ENCODE measurements at places on chromosomes 6 and 20. TPM values are rescaled to one million over a fixed set of nuclear protein-coding genes. Genes with fewer than 3 reads are reported as not detected.
A peak's percentile ranks its signal among the peaks of the same experiment; 100 is the strongest.

DNA sequence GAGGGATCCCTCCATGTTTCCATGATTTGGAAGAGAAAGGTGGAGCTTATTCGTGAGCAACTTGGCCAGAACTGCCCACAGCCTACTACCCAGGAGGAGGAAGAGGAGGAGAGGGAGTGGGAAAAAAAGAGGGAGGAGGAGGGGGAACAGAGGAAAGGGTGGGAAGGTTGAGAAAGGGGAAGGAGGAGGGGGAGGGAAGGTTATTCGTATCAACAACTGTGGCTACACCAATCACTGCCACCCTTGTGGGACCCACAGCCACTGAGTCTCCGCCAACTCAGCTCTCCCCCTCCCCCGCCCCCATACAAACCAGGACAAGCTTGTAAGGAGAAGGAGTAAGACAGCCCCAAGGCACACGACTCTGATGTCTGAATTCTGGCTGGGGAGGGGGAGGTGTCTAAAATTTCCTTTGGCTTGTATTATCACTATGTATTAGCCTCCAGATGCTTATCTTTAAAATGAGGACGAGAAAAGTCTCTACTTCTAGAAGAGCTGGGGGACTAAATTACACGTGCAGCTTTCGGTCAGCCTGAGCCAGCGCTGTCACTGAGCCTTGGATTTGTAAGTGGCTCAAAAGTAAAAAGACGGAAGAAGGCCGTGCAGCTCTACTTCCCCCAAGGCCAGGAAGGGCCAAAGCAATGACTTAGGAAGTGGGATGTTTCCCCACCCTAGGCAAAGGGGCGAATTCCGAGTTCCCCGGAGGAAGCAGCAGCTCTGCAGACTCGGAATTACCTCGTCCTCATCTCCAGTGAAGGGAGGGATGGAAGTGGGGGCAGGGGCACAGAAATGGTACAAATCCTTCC is 1.0 kb downstream of the FKBP1A start:
- peak overlapping the region; percentile 40 for H3K27ac ChIP-seq
- DNase-seq = no peak
- peak overlapping the region; percentile 97 for H3K4me3 ChIP-seq
- peaks cover 4% of the 10 kb centered on the region for H3K36me3 ChIP-seq
- H3K4me1 ChIP-seq = peaks cover 57% of the 10 kb centered on the region

- H3K27ac ChIP-seq = no peak overlapping the region
- no peaks in the 10 kb centered on the region for H3K36me3 ChIP-seq
- no peak for DNase-seq
- no peak overlapping the region for H3K4me3 ChIP-seq
- 0 out of 2 replicates have a peak, but pooled peaks cover 3% of the 10 kb centered on the region for H3K27me3 ChIP-seq
Measured at GRCh38 chr20:24816907-24817306, 132.2 kb upstream of the CST7 start.

DNA sequence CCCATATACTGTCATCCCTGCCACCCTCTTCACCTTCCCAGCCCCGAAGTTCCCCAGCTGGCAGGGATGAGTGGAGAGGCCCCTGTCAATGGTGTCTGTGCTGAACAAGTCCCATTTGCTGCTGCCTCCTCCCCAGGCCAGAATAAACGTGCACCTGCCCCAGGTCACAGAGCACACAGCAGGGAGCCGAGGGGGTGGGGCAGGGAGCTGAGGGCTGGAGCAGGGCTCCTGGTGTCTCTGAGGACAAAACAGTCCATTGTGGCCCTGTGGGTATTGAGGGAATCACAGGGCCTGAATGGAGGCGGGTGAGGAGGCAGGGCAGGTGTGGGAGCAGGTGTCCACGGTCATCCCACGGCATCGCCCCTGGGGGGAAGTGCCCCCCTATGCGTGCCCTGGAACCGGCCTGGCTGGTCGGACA is 55.8 kb downstream of the SNAI1 start:
- H3K27ac ChIP-seq = no peak overlapping the region
- no peaks in the 10 kb centered on the region for H3K27me3 ChIP-seq
- no peak overlapping the region for H3K4me3 ChIP-seq
- peak; percentile 66 for DNase-seq

- peaks cover 3% of the 10 kb centered on the region for H3K27me3 ChIP-seq
- 0 out of 2 replicates have a peak, but pooled peaks cover 6% of the 10 kb centered on the region for H3K4me1 ChIP-seq
- no peaks in the 10 kb centered on the region for H3K36me3 ChIP-seq
Measured at GRCh38 chr20:34215711-34216381, 25.4 kb upstream of the ASIP start.

DNA sequence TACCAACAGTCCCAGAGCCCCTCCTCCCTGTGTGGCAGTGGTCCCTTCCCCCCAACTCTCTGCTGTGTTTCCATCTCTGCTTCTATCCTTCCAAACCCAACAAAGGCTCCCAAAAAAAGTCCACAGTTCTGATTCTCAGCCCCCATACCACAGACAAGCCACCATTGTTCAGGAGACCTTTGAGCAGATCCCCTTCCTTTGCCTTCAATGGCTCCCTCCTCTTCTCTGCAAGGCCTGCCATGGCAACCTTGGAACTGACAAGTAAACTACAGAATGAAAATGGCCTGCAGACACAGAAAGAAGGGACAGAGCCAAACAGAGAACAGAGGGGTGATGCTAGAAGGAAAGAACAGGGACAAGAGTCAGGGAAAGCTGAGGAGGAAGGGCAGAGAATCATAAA is 23.2 kb downstream of the OR2H2 start:
- no peaks in the 10 kb centered on the region for H3K36me3 ChIP-seq
- DNase-seq = no peak
- H3K4me3 ChIP-seq = no peak overlapping the region
- H3K27ac ChIP-seq = no peak overlapping the region
- H3K27me3 ChIP-seq = no peaks in the 10 kb centered on the region

DNA sequence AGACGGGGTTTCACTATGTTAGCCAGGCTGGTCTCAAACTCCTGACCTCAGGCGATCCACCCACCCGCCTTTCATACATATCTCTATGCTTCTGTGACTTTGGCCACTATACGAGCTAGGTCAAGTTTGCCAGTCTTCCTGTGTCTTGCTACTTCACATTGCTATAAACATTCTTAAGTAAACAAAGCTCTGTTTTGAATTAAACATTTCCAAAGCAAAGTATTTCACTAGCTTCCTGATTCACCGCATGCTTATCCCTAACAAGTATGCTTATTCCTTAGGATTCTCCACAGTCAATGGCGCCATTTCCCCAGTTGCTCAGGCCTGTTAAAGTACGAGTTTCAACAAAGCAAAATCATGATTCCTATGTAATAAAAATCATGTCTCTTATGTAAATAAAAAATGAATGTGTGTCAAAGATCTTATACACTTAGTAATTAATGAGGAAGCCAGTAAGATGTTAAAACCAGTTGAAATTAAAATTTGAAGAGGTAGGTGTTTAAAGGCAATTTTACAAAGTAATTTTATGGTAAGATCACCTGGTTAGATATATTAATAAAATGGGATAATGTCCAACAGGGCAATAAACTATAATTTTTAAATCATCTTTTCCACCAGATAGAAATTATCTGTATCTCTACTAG is 88.5 kb downstream of the PRKN start:
- H3K4me3 ChIP-seq = no peak overlapping the region
- no peak for DNase-seq
- H3K36me3 ChIP-seq = no peaks in the 10 kb centered on the region
- H3K27ac ChIP-seq = no peak overlapping the region

LY6G6C gene
- total RNA-seq = 1.2 TPM
